Activated naive CD8-positive, alpha-beta T cell treated with anti-CD3 and anti-CD28 coated beads, Interleukin-2, amount 50 U/mL, for 24 hours (primary cell): ENCODE measurements at places on chromosomes 1 and 21.

- no peak for DNase-seq
Measured at GRCh38 chr1:14954210-14954609, 199.3 kb upstream of the TMEM51 start.

- no peak for DNase-seq
Measured at GRCh38 chr1:27087371-27088220, 67.3 kb downstream of the SLC9A1 start.

DNA sequence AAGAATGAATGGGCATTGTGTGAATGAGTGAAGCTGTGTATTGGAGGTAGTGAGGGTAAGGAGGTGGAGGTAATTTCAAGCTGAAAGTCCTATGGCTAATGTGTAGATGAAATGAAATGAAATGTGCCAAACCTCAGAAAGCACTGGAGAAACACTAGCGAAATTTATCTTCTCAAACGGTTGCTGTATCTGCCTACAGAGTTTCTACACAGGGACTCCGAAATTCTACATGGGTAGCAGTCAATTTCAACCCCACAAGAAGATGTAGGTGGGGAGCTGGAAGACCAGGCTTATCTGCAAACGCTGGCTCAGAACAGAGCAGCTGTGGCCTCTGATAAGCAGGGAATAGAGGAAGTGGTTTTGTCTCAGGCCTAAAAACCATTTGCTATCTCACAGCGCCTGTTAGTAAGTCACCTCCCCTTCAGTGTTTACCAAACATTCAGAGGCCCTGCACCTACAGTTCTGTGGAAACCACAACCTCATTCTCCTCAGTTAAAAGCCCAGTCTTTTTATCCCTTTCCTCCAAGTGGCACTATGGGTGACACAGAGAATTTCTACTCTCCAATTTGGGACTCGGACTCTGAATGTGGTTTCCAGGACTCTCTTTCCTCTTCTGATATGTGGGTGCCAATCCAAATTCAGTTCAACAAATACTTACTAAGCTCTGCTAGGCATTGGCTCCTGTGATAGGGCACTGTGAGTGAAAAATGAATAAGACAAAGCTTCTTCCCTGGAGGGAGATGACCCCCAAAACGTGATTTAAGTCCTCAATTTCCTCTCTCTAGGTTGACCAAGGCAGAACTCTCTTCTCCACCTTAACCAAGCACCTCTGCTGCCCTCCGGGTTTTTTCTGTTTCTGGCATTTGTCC, 17.2 kb upstream of the SLAMF6 start:
- DNase-seq = no peak

GRCh38 chr1:89958851-89959654, 35.9 kb upstream of the ZNF326 start:
- DNase-seq = no peak

DNA sequence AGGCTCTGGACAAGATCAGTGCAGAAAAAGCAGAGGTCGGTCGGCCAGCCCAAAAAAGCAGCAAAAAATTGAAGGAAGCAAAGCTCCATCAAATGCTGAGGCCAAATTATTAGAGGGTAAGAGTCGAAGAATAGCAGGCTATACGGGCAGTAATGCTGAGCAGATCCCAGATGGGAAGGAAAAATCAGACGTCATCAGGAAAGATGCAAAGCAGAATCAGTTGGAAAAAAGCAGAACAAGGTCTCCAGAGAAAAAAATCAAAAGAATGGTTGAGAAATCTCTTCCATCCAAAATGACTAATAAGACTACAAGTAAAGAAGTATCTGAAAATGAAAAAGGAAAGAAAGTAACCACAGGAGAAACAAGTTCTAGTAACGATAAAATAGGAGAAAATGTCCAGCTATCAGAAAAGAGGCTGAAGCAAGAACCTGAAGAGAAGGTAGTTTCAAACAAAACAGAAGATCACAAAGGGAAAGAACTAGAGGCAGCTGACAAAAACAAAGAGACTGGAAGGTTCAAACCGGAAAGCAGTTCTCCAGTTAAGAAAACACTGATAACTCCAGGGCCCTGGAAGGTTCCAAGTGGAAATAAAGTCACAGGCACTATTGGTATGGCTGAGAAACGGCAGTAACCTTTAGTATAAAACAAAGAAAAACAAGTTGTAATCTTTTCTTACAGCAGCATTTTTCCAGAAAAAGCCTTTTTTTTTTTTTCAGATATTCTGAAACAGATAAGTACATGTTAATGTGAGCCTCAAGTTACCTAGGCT, 75.7 kb downstream of the PHTF1 start:
- DNase-seq = no peak

DNA sequence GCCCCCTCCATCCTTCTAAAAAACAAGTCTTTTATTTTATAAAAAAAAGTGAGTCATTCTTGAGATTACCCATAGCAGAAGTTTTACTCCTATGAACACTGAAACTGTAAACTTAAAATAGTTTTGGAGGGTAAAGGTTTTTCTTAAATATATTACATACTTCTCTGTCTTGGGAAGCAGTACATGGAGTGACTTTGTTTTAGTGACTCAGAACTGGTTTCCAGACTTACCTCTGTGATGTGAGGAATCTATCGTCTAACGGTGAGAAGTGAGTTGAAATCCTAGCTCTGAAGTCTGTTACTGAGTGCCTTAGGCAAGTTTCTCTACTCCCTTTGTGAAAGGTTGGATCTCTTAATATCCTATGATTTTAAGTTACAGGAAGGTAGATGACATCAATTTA, 176.3 kb upstream of the POU3F1 start:
- no peak for DNase-seq

GRCh38 chr1:240720976-240721375, 109.0 kb upstream of the GREM2 start:
- no peak for DNase-seq
